ENCODE measurements at places on chromosomes 11 and 22.

- DNase-seq = no peak
These were observed 438.5 kb upstream of the FAT3 start for GRCh38 chr11:91786097-91786496.

DNA sequence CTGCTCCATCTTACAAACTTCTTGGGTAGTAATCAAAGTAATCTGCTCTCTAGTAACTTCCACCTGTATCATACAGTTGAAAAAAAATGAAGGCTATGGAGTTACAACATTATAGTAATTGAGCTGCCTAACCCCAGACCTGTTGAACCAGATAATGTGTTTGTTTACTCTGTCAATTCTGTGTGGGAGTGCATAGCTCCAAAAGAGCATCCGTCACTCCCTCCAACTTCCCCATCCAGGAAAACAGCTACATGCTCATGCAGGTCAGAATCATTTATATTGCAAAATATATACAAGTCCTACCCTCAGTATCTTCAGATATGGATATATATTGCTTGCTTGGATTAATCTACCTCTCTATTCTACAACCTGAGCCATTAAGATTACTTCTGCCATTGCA, 244.0 kb upstream of the ANO5 start:
- no peak for DNase-seq

- DNase-seq = no peak
These were observed 18.8 kb downstream of the MUC5B start for GRCh38 chr11:1241706-1242105.

DNA sequence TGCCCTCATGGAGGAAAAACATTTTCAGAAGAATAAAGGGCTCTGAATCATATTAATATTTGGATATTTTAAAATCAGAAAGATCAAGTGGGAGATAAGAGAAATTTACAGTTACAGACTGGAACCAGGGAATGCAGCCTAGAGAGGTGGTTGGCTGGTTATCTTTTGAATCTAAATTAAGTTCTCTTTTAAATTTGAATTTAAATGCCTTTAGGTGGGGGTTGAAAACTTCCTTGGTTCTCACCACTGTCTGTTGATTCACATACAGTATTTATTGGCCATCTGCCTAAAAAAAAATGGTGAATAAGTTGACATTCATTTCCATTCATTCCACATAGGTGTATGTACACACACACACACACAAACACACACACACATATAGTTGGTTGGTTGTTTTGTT, 35.7 kb upstream of the PTPRJ start:
- no peak for DNase-seq

- DNase-seq = no peak
These were observed 84.0 kb downstream of the THAP12 start for GRCh38 chr11:76296731-76297542.

DNA sequence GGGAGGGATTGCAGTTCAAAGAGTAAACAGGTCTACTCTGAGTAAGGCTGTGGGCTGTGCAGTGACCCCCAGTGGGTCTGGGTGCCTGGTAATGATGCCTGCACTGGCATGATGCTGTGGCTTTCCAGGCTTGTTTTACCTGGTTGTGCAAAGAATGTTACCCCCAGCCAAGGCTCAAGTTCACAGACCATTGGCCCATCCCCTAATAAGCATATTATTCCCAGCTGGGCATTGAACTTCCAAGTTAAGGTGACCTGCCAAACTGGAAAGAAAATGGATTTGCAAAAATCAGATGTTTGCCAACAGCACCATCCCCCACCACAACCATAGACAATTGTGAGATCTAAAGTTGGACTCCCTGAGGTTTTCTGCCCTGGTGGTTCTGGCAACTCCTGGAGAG, 7.9 kb upstream of the EHF start:
- no peak for DNase-seq

DNA sequence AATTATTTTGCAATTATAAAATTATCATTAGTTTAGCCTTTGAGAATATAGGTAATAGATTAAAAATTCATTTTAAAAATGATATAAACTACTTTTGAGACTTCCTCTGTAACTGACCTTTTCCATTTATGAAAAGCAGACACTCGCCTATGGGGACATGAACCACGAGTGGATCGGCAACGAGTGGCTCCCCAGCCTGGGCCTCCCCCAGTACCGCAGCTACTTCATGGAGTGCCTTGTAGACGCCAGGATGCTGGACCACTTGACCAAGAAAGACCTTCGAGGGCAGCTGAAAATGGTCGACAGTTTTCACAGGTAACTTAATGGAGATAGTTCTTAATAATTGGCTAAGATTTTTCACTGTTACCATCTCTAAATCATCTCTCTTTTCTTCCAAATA, 26.3 kb upstream of the CTTN start:
- DNase-seq = no peak

GRCh38 chr22:48394787-48395186, 1432.9 kb downstream of the BRD1 start:
- no peak for DNase-seq

DNA sequence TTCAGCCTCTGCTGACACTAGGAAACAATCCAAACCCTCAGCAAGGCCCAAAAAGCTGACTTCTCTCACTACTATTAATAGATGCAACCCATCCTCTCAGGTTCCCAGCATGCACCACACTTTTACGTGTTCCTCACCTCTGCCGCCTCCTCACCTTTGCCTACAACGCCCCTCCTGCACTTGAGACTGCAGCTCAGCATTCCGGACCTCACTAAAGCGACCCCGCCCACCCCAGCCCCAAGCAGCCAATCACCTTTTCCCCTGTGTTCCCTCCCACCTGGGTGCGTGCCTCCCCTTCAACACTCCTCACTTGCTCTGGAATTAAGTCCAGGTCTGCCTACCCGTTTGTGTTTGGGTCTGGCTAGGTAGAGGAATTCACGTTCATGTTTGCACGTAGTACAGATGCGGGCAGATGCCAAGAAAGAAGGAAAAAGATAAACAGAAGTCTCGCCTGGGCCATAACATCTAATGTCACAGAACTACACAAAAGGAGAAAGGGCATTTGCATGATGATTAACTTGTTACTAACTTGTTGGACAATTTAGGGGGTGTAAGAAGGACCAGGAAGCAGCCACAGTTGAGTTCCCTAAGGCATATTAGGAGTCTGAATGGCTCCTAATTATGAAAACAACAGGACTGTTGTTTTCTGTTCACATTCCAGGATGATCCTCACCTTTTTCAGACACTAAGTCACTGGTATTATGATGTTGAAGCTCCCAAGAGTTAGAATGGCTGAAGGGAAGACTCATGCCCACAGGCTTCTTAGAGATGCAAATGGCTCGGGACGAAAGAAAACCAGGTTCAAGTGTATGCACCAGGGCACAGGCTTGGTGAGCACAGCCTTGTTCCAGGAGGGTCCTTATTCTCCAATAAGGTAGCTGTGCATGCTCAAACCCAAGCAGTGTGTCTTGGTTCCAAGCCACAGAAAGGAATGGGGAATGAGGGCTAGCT, 102.2 kb downstream of the MICAL3 start:
- peak; percentile 72 for DNase-seq

DNA sequence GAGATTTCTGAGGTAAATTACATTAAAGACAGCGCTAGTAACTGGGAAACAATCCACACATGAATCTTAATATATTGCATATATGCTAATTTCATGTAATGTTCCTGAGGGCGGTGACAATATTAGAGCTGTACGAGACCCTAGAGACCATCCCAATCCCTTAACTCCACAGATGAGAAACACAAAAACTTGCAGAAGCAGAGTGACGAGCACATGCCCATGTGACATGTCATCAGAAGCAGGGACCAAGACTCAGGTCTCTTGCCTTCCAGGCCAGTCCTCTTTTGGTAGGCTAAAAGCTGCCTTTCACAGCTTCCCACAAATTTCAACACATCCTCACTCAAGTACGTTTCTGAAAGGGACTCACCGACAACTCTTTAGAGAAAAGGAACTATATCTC, 11.8 kb downstream of the MAPK1 start:
- no peak for DNase-seq

DNA sequence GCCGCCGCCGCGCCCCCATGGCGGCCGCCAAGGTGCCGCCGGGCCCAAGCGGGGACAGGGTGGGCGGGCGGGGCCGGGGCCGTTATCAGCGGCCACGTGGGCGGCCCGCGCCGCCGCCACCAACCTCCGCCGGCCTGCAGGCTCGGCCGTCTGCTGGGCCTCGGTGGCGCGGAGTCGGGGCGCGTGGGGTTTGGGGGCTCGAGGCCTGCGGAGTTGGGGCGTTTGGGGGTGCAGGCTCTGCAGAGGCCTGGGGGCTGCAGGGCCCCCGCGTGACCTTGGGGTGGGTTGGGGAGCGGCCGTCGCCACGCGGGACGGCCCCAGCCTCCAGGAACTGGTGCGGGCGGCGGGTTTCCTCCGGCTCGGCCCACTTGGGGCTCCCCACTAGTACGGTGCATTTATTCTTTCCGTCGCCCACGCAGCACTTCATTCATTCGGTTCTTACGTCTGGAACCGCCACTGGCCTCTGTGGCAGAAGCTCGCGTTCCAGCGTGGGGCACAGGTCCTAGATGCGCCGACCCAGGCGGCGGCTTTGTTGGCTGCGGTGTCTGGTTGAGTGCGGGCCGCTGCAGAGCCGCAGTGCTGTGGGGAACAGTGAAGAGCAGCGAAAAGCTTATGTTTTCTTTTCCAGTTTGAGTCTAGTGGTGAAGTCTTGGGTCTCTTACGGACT, 740 bp upstream of the TRMT2A start:
- DNase-seq = no peak

GRCh38 chr11:102534261-102534872, 3.8 kb upstream of the MMP7 start:
- DNase-seq = no peak

DNA sequence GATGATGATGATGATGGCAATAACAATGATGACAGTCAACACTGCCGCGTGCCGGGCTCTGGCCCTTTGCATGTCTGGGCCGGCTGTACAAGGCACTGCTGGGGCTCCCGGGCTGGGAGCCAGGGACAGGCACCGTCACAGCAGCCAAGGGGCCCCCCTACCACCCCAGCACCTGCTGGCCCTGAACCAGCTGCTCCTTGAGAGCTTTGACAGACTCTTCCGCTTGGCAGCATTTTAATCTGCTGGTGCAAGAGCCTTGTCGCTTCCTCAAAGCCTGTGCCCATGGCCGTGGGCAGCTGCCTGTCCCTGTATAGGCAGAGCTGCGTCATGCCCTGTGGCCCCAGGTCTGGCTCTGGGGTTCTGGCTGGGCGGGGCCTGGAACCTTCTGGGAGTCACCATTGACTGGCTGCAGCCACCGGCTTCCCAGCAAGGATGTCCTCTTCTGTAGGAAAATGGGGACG, 12.9 kb upstream of the MUC6 start:
- DNase-seq = no peak

DNA sequence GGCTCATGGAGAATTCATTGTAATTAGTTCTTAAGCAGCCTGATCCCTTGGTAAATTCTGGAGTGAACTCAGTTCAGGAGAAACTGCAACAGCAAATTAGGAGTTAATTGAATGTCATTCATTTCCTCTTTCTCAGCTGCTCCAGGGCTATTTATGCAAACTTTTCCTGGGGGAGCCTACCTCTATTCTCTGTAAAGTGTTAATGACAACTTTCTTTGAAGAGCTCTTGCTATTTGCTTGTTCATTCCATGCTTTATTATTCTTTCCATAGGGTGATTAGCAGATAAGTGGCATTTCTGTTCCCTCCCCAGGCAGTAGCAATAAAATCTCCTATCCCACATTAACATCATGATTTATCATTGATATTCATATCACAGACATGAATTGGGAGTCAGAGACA, 267.6 kb upstream of the DDI1 start:
- no peak for DNase-seq

- DNase-seq = no peak
These were observed 23.0 kb downstream of the PC start for GRCh38 chr11:66934950-66935779.

DNA sequence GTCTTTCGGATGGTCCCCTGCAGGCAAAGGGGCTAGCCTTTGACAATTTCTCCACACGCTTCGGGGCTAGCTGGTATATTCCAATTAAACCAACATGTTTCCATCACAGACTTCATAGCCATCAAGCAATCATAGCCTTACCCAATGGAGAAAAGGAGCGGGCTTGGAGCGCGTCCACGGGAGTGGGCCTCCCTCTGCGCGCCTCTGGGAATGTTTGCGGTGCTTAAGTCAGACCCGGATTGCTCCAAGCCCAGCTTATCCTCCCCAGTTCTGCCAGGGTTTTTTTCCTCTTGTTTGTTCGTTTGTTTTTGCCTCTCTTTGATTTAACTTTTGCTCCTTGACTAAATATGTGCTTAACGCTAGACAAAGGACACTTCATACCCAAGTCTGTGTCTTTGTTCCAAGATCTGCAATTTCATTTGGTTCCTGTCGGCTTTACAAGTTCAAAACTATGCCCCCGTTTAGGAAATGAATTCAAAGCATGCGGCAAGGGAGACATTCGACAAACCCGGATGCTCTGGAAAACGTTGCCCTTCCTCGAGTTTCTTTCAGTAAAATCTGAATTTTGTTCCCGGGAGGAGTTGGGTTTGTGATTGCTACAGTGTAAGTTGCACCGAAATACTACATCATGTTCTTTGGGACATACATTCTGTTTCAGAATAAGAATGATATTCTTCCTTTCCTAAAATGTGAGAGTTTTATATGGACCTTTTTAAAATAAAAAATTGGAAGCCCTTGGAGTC, 1.0 kb upstream of the GLB1L2 start:
- DNase-seq = no peak
